Hypothalamus (tissue), 51 donors: ENCODE measurements at places on chromosomes 4 and X.

DNA sequence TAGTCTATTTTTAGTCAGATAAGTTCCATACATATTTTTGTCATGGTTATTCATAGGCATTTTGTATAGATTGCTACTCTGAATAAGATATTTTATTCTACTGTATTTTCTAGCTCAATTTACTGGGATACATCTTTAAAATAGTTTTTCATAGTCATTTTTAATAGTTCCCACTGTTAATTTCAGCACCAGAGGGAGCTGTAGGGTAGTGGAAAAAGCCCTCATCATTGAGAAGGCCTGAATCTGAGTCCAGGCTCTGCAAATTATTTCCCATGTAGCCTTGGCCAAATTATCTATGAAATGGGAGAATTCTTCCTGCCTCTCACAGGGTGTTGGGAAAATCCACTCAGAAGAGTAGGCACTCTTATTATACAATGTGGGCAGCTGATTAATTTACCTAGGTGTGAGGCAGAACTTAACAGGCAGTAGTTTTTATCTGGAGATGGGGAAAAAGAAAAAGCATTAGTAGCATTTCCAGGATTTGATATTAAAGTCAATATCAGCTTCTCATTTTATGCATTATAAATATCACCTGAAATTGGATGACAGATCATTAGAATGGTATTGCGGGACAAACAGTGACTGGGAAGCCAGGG, 102.9 kb upstream of the PAQR3 start:
- DNase-seq = no peak

DNA sequence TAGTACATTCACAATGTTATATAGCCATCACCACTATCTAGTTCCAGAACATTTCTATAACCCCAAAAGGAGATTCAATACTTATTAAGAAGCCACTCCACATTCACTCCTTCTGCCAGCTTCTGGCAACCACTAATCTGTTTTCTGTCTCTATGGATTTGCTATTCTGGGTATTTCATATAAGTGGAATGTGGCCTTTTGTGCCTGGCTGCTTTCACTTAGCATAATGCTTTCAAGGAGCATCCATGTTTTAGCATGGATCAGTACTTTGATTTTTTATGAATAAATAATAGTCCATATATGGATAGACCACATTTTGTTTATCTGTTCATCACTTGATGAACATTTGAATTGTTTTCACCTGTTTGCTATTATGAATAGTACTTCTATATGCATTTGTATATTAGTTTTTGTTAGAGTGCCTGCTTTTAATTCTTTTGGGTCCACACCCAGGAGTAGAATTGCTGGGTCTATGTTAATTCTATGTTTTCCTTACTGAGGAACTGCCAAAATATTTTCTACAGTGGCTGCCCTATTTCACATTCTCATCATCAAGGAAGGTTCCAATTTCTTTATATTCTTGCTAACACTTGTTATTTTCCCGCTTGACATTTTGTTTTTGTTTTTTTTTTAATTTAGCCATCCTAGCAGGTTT, 16.6 kb upstream of the SMIM9 start:
- no peak for DNase-seq

DNA sequence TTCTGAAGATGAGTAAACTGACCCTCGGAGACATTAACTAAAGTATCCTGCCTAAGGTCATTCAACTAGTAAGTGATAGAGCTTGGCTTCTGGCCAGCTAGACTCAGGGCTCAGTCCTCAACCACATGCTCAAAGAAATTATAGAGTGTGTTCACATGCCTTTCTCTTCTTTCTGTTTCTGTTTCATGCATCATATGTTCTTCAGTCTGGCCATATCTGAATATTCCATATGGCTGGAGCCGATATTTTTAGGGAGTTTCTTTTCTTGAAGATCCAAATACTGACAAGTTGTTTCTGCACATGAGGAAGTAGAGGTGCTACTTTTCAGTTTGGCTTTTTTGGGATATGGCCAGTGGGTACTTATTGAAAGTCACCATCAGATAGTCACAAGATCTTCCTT, 44.9 kb downstream of the MMRN1 start:
- DNase-seq = no peak

DNA sequence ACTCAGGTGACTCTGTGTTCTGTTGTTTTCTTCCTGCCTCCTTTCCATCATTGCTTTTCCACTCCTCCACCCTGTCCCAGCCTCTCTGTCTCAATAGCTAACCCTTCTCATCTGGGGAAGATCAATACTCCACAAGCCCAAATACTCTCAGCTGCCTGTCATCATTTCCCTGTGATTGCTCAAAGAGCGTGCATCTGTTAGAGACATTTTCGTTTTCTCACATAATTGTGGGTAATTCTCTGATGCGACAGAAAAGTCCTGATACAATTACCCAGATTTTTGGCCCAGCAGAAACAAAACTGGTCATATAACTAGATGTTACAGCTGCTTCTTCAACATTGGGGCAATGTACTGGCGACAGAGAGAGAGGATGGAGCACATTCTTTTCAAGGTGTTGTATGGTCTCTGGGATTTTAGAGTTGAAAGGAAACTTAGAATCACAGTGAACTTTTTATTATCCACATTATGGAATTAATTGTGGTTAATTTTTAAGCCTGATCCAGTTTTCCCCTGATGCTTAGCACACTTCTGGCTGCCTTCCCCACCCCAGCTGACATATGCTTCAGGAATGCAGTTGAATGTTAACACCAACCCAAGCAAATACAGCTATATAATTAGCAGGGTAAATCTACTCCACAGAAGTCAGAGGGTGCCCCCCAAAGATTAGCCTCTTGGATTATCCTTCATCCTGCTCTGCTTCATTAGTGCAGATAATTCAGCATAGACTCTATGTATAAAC, 171.4 kb upstream of the ANXA3 start:
- DNase-seq = no peak

GRCh38 chrX:153592966-153593688, 5.8 kb downstream of the CCNQ start:
- DNase-seq = peak; percentile 22

DNA sequence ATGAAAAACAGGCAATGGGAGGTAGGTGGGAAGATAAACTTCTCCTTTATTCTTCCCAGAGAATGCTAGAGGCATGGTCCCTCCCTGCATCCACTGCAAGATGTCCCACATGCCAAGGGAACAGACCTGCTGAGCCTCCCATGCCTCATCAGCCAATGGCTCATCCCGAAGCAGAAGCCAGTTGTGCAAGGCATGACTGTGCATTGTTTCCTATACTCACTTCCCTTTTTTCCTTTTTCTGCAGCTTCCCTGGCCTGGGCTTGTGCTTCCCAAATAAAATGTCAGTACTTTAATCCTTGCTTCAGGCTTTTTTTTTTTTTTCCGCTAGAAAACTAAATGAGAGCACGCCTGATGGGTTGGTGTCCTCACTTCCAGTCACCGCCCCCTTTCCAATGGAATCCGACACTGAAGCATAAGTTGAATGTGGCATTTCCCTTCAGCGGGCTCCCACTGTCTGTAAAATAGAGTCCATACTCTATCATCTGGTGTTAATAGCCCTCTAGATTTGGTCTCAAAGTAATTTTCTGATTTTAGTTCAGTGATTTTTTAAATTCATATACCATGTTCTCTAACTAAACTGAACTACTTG, 239.0 kb upstream of the JADE1 start:
- no peak for DNase-seq

GRCh38 chrX:137354851-137355250, 211.1 kb upstream of the ZIC3 start:
- no peak for DNase-seq

DNA sequence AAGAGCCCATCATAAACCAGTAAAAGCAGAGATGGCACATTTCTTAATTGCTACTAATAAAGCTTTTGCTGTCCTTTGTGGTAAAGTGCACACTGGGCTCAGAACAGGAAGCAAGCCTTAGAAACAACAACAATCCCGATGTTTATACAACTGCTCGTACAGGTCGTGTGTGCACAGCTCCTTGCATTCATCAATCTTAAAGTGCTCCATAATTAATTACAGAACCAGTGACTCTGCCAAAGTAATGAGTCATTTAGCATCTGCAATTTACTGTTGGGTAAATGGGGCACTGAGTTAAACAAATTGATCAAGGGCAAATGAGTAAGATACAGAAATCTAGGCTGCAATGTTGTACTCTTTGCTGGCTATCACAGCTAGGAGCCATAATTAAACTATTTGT, 61.3 kb upstream of the TXK start:
- DNase-seq = no peak

DNA sequence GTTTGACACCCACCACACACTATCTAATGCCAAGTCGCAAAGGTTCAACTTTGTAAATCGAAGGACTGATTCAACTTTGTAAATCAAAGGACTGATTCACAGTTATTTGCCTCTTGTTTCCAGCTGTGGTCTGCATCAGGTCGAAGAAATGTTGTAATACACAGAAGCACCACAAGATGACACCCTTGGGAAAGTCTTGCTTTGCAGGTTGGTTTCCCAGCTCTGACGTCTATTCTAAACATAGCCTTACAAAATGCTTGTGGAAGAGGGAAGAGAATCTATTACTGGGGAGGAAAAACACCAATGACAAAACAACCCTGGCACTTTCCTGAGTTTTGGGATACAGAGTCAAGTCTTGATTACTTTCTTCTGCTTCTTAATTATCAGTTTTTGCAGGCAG, 35.3 kb downstream of the SUPT20HL1 start:
- no peak for DNase-seq

- DNase-seq = no peak
These were observed 84.2 kb upstream of the TLL1 start for GRCh38 chr4:165788686-165789463.

GRCh38 chrX:118974908-118975671, 672 bp downstream of the LONRF3 start:
- no peak for DNase-seq

DNA sequence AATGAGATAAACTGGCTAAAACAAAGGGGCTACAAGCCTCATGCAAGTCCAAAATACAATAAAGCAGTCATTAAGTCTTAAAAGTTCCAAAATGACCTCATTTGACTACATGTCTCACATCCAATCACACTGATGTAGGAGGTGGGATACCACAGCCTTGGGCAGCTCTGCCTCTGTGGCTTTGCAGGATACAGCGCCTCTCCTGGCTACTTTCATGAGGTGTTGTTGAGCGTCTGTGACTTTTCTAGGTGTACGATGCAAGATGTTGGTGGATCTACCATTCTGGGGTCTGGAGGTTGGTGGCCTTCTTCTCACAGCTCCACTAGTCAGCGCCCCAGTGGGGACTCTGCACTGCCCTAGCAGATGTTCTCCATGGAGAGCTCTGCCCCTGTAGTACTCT, 944.9 kb downstream of the TECRL start:
- DNase-seq = no peak

- no peak for DNase-seq
These were observed 614.6 kb downstream of the PPP4R3C start for GRCh38 chrX:26848511-26848910.
